ENCODE measurements at places on chromosomes 11 and 22.
A peak's percentile ranks its signal among the peaks of the same experiment; 100 is the strongest.

DNA sequence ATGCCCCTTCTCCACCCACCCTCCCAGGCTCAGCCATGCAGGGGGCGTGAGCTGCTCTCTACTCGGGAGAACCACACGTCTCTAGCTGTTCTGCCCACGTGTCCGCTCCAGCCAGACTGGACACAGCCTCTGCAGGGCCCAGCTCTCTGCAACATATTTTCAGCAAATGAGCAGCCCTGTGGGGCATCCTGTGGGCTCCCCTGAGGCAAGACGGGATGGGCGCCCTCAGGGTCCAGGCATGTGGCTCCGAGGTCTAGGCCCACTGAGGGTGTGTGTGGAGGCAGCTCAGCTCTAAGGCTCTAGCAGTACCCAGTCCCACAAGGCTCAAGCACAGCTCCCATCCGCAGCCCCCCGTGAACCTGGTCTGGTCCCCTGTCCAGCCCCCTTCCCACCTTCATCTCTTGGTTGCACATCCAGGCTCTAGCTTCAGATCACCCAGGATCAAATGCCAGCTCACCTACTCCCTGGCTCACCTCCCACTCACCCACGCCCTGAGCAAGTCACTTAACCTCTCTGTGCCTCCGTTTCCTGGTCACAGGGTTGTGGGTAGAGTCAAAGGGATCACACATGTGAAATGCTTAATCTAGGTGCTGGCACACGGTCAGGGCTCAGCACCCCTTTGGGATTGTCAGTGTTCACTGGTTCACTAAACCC, 57.8 kb upstream of the TCF20 start:
- no peak for DNase-seq

DNA sequence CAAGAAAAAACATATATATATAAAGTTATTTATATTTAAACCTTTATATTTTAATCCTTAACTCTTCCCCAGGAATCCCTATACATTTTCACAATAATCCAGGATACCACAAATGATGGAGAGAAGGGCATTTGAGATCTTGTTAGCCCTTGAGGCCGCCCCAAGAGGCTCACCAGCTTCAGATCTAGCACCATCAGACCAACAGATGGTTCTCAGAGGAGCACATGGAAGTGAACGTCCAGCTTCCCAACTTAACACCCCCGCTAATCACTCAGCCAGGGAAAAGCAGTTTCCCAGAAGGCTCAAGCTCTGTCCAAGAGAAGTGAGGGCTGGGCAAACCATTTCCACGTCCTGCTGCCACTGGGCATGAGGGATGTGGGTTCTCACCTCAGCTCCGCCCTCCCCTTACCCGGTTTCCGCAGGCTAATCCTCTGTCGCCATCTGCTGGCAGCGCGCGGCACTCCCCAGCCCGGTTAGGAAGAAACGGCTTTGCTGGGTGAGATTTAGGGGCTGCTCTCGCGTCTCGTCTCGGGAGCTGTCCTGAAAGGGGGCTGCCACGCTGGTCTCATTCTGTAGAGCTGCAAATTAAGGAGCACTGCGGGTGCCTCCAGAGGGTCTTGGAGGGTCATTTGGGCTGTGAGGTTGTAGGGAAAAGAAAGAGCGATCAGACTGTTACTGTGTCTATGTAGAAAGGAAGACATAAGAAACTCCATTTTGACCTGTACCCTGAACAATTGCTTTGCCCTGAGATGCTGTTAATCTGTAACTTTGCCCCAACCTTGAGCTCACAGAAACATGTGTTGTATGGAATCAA, 6.8 kb upstream of the FAM111A start:
- peak; percentile 55 for DNase-seq

DNA sequence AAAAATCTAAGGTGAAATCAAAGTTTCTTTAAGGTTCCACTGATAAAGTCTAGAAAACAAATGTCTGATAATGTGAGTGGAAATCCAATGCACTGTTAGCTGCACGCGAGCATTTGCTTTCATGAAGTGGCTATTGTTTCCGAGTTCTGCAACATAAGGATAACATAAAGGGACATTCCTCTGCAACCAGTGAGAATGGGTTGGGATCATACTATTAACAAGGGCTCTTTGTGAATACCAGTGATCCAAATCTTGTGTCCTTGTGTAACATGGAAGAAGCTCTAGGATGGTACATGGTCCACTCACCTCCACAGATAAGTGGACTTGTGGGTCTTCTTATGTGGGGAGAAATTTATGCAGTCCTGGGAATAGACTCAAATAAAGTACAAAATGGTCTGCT, 24.6 kb downstream of the APIP start:
- no peak for DNase-seq

DNA sequence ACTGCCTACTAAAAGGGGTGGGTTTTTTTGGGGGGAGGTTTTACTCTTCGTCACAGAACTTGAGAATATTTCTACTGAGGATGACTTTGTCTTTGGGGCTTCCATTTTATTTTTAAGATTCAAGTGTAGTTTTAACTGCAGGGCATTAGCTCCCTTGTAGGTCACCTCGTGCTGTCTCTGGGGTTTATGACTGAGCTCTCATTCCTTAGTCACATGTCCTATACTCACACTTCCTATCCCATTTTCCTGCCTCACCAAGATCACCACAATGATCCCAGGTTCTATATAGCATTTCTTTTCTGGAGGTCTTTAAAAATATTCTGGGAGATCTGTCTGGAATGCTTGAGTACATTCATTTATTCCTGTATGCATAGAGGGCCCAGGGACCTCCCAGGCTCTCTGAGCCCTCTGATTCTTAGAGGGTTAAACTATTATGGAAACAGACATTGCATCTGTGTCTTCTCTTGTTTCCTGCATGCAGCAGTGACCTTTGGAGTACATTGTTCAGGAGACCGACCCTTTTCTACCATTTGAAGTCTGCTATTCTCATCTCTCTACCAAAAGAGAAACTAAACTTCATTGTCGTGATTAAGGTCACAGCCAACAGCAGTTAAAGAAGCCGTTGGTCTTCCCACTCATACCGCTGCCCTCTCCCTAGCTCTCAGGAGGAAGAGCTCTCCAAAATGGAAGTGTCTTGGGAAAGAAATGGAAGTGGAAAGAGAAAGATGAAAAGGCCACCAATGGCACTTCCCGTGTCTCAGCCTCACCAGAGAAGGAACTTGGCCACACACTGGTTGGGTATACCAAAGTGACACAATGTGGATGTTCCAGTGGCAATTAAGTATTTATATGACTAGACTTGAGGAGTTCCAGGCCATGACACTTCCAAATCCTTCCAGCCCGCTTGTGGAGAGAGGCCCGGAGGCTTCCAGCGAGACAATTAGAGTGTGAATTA, 77.5 kb downstream of the ZBTB16 start:
- no peak for DNase-seq

GRCh38 chr11:103870821-103871309, 165.6 kb upstream of the DDI1 start:
- DNase-seq = no peak

DNA sequence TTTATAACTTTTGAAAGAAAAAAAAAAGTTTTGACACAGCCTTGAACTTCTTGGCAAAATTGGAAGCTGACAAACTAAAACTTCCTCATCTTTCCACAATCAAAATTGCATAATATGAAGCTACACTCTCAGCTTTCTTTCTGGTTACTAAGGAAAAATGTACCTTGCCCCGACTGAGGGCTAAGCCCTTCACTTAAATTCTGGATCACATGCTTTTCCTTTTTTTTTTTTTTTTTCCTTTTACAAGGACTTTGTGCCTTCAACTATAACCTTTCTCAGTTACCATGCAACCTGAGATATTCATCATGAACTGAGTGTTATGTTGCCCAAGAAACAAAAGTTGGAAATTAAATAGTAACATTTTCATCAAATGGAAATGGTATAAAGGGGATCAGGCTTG, 188.5 kb upstream of the CARD18 start:
- DNase-seq = no peak

DNA sequence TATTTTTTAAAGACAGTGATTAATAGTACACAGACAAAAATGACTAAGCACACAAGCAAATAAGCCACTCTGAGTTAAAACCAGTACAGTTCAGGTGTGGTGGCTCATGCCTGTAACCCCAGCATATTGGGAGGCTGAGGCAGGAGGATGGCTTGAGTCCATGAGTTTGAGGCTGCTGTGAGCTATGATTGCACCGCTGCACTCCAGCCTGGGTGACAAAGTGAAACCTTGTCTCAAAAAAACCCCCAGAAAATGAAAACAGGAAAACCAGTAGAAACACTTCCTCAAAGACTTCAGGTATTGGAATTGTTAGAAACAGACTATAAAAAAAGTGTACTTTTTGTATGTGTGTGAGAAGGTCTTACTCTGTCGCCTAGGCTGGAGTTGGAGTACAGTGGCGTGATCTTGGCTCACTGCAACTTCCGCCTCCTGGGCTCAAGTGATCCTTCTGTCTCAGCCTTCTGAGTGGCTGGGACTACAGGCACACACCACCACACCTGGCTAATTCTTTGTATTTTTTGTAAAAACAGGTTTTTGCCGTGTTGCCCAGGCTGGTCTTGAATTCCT, 33.0 kb downstream of the PPP6R2 start:
- no peak for DNase-seq

DNA sequence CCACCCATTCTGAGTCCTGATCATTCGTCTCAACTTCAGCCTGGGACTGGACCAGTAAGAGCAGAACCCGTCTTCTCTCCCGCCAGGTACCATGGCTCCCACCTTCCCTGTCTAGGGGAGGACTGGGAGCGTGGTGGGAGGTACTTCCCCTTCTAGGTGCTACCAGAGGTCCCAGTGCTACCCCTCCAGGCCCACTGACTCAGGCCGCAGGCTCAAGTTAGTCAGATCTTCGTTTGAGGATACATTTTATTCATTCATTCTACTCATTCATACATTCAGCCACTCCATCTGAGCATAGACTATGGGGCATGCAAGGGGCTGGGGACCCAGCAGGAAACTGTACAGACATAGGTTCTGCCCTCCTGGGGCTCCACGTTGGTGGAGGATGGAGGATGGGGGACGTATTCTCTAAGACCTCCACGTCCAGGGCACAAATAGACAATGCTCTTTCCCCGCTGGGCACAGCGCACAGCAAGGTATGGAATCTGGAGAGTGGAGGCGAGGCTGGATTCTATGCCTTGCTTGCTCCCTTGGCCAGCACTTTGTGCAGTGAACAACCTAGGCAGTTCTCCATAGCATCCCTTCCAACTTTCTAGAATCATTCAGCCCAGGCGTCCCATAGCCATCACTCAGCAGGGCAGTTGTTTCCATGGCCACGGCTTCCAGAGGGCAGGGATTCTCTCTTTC, 1.0 kb upstream of the RAB3IL1 start:
- DNase-seq = no peak

- no peak for DNase-seq
These were observed 115.9 kb downstream of the TRIM29 start for GRCh38 chr11:120021978-120022377.

DNA sequence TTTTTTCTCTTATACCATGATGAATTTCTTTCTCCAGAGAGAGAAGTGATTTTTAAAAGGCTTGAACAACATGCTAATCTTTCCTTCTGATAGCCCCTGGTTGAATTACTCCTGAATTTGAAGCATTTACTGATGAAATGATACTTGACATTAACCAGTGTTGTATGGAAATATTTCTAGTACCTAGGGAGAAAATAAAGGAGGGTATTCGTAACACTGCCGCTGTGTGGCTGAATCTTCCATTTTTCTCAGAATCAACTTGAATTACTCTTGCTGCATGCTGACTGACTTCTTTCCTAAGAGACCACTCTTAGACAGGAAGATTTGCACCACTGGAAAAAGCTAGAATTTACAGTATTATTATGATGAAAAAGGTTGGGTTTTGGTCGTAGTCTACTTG, 118.3 kb downstream of the FAT3 start:
- no peak for DNase-seq

- DNase-seq = no peak
These were observed at the start of gene HBD for GRCh38 chr11:5234381-5234834. Gene HBD (minus strand): TSS chr11:5234483. CDS start chr11:5234433, 50 bp downstream.

Data from NCI-H510A (cell line).